ENCODE measurements at places on chromosomes 7 and 10.

- no peak for DNase-seq
Observed at GRCh38 chr10:31090894-31091607, 59.4 kb upstream of the ZNF438 start.

- no peak for DNase-seq
Observed at GRCh38 chr10:108180878-108181277, 1016.4 kb upstream of the SORCS1 start.

DNA sequence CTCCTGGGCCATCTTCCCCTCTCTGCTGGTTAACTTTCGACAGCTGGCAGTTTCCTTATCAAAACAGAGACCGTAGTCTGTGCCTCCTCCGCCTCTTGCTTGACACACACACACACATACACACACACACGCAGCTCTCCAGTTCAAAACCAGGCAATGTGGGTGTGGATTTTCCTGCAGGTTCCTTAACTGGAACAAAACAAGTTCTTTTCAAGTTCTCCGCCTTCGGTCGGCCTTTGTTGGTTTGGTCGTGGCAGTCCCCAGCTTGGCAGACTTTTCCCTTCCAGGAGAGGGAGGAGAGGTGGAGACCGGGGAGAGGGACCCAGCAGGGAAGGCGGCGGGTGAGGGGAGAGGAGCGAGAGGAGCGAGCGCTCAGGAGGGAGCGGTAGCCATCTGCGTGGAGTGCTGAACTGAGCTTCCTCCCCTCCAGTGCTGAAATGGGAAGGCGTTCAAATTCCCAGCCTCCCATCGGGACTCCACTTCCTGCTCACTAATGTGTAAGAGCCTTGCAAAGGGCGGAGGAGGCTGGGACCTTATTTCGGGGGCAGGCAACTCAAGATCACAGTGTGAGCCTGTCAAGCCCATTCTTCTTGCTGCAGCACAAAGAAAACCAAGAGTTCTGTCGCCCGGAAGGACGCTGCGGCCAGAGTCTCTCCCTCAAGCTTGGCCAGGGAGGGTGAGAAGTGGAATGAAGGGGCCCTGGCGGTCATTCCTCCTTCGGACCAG is 120.6 kb downstream of the PRPF18 start:
- no peak for DNase-seq

GRCh38 chr7:50795253-50795652 is 12.6 kb upstream of the GRB10 start:
- DNase-seq = no peak

DNA sequence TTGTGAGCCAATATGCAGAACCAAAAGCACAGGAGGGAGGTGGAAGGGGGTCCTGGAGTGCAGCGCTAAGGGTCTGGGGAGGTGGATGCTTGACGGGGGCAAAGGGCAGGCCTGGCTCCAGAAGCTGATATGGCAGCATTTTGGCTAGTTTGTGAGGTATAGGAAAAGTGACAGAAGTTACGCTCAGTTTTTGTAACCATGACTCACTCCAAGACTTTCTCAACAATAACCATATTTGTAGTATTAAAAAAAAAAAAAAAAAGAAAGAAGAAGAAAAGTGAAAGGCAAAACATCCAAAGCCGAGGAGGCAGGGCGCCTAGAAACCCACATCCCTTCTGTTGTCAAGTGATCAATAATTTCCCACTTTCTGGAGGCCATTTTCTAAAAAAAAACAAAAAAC is 92.3 kb downstream of the RNF216 start:
- DNase-seq = no peak

DNA sequence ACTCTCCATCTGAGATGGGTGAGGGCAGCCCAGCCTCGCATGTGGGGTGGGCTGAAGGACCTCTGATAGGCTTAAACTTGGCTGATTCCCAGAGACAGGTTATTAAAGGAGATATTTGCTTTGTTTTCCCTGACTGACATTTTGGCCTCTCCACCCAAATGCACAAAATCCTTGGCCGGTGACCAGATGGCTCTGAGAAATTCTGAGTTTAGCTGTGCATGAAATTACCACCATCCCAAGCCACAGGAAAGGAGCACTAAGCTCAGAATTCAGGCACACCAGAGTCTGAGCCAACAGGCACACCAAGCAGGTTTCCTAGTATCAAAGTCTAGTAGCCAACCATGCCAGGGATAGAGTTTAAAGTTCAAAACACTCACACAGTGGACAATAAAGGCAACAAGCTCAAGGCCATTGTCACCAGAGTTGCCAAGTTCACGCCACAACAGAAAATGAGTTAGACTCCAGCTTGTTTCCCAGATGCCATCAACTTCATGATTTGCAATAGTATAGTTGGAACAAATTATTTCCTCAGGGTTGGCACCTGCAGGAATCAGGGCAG is 387.6 kb downstream of the KCNMA1 start:
- DNase-seq = no peak

DNA sequence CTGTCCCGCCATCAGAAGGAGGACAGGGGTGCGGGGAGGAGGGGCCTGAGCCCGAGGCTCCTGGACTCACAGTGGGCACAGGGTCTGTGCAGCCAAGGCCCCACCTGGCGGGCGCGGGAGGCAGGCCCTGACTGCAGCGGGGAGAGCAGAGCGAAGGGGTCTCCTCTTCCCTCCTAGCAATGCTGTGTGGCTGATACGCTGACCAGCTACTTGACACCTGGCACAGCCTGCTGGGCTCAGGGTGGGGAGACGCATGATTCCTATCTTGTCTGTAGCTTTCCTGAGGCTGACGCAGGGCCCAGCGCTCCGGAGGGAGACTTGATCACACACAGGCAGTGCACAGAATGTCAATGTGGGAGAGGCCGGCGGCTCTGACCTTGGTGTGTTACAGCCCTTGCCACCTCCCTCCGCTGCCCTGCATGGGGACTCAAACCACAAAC is 174.9 kb downstream of the ELFN1 start:
- DNase-seq = peak; percentile 0

DNA sequence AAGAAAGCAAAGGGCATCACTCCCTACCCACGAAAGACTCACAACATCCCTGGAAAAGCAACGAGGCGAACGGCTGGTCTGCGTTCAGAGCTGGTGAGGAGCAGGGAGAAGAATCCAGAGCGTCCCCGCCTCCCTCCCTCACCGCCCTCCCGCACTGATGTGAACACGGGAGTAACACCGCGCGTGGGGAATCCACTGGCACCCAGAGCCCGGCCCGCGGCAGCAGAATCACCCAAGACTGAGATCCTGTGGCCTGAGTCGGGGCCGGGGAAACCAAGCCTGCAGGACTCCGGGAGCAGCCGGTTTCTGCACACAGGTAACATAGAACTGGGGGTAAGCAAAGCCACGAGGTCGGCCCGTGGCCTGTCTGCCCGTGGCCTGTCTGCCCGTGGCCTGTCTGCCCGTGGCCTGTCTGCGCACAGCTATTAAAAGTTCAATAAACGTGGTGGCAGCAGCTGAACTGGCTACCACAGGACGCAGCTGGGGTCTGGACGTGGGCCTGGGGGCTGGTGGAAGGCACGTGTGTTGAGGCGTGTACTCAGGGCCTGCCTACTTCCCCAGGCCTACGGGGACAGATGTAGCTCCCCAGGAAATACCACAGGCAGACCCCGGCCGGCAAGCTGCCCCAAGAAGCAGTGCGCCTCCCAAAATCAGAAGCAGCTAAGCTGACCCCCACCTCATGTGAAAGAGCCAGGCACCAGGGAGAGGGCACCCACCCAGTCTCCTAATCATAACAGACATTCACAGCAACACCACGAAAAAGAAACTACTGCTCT is 23.0 kb downstream of the DIP2C start:
- no peak for DNase-seq

GRCh38 chr10:11045995-11046775 is 28.5 kb downstream of the CELF2 start:
- no peak for DNase-seq

DNA sequence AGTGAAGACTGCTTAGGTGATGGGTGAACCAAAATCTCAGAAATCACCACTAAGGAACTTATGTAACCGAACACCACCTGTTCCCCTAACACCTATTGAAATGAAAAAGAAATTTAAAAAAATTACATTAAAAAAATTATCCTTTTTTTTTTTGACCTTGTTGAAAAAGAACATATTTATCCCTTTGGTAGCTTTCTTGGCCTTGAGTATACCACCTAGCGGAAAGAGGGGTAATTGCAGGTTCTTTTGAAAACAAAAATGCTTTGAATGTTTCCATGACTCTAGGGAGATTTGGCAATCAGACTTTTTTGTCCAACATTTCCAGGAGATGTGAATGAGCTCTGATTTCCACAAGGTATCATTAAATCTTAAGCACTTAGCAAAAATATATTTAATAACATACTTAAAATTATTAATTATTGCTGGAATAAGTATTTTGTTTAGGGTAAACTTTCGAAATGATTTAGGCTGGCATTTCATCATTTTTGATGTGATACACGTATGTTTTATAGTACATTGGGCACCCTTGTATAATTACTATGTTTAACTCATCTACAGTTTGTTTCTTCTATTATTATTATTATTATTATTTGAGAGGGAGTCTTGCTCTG is 47.0 kb upstream of the ELMO1 start:
- DNase-seq = no peak

DNA sequence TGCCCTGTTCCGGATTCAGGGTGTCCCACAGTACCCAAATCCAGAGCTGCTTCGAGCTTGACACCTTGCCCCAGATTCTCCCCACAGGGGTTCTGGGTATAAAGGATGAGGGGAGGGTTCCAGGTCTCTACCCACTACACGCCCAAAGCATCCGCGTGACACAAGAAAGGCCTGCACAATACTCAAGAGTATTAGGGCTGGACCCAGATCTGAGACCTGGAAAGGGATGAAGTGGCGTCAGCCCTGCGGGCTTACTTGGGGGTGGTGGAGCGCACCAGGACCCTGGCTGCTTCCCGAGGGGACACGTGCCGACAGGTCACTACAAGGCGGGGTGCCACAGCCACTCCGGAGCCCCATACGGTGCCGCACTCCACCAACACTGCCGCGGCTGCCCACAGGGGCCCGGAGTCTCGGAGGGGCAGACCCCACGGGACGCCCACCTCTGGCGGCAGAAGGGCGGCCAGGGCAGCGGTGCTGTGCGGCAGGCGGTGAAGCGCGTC is 1.3 kb downstream of the TYSND1 start:
- no peak for DNase-seq

DNA sequence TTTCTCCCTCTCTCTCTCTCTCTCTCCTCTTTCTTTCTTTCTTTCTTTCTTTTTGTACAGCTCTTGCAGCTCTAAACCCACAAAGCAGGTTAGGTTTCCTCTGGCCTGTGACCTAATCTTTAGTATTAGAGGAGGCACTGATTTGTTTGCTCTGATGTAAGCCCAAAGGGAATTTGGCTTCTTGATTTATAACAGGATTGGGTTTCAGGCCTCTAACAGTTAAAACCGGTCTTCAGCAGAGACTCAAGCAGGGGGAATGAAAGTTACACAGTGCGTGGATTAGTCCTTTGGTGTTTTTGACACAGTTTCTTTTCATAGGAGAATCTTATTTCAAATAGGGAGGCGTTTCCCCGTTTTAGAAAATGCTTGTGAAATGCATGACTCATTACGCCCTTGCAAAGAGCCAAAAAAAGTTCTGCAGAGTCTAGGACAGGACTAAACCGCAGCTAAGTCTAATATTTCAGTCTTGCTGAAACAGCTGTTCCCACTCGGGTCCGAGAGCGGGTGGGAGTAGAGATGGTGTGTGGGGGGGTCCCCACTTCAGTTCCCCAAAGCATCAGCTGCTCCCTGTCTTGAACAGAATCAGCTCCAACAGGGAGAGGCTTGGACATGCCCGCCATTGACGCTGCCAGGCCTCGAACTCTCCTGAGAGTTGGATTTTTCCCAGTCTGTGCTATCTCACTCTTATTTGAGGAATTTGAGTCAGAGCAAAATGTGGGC is 296.5 kb upstream of the PITRM1 start:
- DNase-seq = no peak

Data from CD8-positive, alpha-beta memory T cell (primary cell).